ENCODE measurements at places on chromosomes 1 and 21.

- DNase-seq: no peak
Observed at GRCh38 chr1:154469844-154470560, 32.0 kb upstream of the TDRD10 start.

- no peak for DNase-seq
Observed at GRCh38 chr1:53187401-53187800, 9.2 kb upstream of the CPT2 start.

DNA sequence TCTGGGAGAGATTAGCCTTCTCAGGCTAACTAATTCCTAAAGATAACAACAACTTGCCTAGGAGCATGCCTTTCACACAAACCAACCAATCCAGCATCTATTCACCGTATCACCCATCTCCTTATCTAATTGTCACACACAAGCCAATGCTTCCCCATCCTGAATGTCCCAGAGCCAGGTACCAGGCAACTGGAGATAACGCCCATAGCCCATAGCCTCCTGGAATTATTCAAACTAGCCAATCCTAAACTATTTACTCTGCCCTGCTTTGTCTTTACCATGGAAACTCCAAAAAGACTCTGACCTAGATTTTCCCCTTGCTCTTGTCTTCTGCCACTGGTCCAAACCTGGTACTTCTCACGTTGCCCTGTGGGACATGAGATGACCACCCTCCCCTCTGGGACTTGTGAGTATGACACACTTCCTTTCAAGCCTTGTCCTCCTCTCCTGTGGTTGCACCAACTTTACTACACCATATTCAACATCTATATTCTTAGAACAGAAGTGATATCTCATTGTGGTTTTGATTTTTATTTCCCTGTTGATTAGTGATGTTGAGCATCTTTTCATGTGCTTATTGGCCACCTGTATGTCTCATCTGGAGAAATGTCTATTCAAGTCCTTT is 8.8 kb upstream of the ATG4C start:
- peak; percentile 13 for DNase-seq

- no peak for DNase-seq
Observed at GRCh38 chr1:3029481-3029961, 8.3 kb downstream of the ACTRT2 start.

Measured in B cell (primary cell).